ENCODE measurements at places on chromosomes 16 and 17. TPM values are rescaled to one million over a fixed set of nuclear protein-coding genes. Genes with fewer than 3 reads are reported as not detected.

TAOK2 gene
- total RNA-seq = 28.7 TPM

- no peak for DNase-seq
Measured at GRCh38 chr17:29046473-29046839, 3.5 kb downstream of the PIPOX start.

GRCh38 chr17:63587770-63588169 lies 12.9 kb upstream of the TACO1 start:
- peak; percentile 37 for DNase-seq

- DNase-seq = peak; percentile 83
Measured at GRCh38 chr16:4183237-4184037, 58.4 kb downstream of the SRL start.

- DNase-seq = no peak
Measured at GRCh38 chr16:78984887-78985464, 615.6 kb downstream of the MAF start.

ST6GALNAC2 gene
- 64.4 TPM for total RNA-seq

Data from bronchial epithelial cell (primary cell).